IPS-NIHi11 (cell line): ENCODE measurements at places on chromosomes 2 and 18.

- DNase-seq, result peak; percentile 75
Measured at GRCh38 chr2:233814056-233814835, 36.1 kb downstream of the MROH2A start.

DNA sequence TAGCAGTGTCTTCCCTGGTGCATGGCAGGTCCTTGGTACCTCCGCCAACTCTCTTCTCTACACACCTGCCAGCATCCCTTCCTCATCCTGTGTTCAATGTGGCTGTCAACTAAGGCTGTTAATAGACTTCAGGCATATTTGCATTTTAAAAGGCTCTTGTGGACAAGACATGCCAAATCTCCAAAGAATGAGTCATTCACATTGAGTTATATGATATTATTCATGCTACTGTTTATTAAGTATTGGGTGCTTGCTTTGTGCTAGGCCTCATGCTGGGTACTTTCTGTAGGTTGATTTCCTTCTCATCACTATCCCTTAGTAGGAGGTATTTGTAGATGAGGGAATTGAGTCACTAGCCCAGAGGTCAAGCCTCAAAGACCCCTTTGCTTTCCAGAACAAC lies 5.2 kb downstream of the MYO1B start:
- DNase-seq, result no peak

- DNase-seq, result no peak
Measured at GRCh38 chr2:12714391-12715221, 2.1 kb upstream of the TRIB2 start.

DNA sequence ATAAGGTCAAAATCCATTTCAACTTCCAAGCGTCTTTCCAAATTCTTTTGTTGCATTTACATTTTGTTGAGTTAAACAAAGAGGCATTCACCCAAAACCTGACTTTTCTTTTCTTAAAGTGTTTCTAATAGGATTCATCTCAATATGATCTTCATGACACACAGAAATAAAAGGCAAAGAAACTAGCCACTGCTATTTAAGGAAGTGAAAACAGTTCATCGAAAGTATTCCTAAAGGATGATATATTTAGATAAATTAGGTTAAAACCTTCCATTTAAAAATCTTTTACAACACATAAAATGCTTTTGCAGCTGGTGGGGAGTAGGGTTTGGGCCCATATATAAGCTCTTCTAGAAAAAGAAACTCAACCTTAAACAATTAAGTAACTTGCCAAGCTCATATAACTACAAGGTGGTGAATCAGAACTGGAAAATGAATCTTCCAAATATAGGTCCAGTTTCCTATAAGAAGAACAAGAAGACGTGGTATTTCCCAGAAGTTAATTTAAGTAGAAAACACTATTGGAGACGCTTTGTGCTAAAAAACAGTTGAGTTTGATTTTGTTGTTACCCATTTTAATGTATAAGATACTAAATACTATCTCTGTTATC lies 336.0 kb upstream of the HNRNPA3 start:
- DNase-seq, result no peak

GRCh38 chr2:118190474-118190873 lies 102.2 kb downstream of the INSIG2 start:
- no peak for DNase-seq

GRCh38 chr2:168354499-168354898 lies 101.6 kb upstream of the CERS6 start:
- no peak for DNase-seq

DNA sequence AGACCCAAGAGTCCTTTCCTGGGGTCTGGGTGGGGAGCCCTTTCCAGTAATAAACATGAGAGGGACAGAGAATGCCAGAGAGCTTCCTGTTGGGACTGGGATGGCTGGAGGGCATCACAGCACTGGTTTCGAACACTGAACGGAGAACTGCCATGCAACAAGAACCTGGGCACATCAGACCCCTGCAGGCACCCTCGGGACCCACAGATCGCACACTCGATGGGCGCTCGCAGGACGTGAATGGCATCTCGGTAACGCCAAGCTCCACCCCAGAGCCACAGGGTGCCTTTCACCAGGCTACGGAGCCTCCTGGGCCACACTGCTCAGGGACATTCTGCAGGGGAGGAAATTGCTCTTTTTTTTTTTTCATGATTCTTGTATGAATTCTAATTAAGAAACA lies 25.1 kb downstream of the SLC66A2 start:
- DNase-seq, result no peak

DNA sequence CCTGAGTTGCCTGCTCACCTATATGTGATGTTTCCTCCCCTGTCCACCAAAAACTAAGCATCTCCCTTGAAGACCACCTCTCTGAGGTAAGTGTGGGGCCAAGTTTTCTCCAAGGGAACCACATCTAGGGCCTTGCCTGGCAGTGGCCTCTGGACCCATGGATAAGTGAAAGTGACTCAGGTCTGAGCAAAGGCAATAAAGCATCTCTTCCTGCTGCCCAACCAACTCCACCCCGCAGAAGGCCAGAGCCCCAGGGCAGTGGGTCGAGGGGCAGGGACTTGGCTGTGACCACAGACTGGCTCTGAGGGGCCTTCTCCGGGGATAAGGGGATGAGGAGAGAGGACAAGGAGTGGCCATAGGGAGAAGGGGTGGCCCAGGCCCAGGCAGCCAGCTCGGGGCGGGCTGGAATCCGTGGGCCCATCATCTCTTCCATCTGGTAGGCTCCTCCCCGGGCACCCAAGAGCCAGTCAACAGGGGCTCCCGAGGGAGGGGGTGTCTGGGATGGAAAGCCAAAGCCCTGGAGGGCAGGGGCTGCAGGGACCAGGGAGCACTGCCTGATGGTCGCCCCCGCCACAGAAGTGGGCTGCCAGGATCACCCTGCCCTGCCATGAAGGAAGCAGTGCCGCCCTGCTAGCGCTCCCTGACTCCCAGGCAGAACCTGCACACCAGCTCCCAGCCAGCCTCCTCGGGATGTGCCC lies 33.4 kb downstream of the EMX1 start:
- peak; percentile 42 for DNase-seq
